ENCODE measurements at places on chromosomes 7 and 10. TPM values are rescaled to one million over a fixed set of nuclear protein-coding genes. Genes with fewer than 3 reads are reported as not detected.

The PRSS2 gene
- total RNA-seq = not detected

The FGL2 gene
- not detected for total RNA-seq

The MBL2 gene
- total RNA-seq = not detected

The EGFR gene
- 4.6 TPM for total RNA-seq

The PKD1L1 gene
- total RNA-seq = 0.09 TPM

The TMEM178B gene
- 2.9 TPM for total RNA-seq

The TCAF2 gene
- 0.03 TPM for total RNA-seq

The C10orf53 gene
- not detected for total RNA-seq

The GPR141 gene
- total RNA-seq = 2.6 TPM

The SLC39A12 gene
- 0.22 TPM for total RNA-seq

The NRF1 gene
- total RNA-seq = 22.9 TPM

The FAM171A1 gene
- 32.2 TPM for total RNA-seq

The PCLO gene
- total RNA-seq = 2.0 TPM

- no peak overlapping the region for H3K27ac ChIP-seq
- no peak overlapping the region for H3K4me3 ChIP-seq
- H3K4me1 ChIP-seq = peaks cover 8% of the 10 kb centered on the region
- H3K36me3 ChIP-seq = no peaks in the 10 kb centered on the region
- no peak for DNase-seq
Observed at GRCh38 chr7:25842201-25842733, 309.7 kb upstream of the NFE2L3 start.

DNA sequence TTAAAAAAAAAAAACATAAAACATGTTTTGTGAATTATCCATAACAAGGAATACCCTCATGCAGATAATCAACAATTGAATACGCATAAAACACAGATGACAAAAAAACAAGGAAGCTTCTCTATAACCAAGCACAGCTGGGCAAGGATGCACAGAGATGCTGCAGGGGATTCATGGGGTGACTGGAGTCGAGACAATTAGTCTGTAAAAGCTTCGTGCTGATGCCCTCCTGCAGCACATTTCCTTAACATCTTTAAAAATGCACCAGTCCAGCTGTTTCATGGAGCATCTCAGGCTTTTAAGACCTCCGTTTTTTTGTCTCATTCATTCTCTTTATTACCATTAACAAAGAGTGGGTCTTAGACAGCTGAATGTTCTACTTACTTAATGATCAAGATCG, 794.0 kb upstream of the C7orf33 start:
- DNase-seq = peak; percentile 11
- H3K36me3 ChIP-seq = no peaks in the 10 kb centered on the region
- H3K27me3 ChIP-seq = no peaks in the 10 kb centered on the region

DNA sequence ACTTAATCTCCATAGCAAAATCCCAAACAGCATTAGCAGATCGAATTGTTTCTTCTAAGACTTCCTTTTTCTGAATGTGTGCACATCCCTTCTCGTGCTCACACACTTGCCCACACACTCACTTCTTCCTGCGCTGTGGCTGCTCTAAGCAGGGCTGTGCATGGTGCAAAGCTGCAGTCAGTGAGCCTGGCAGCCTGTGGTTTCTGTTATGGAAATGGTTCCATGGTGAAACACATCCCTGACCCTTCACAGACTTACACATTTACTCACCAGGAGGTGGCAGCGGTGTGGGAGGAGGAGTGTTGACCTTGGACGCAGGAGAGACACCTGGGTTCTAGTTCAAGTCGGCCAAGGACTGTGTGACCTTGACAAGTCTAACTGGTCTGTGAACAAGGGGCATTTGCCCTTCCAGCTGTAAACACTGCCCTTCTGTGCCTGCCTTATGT, 24.9 kb downstream of the MTURN start:
- DNase-seq = no peak
- H3K4me1 ChIP-seq = peaks cover 34% of the 10 kb centered on the region
- no peaks in the 10 kb centered on the region for H3K36me3 ChIP-seq
- no peak overlapping the region for H3K27ac ChIP-seq
- H3K4me3 ChIP-seq = no peak overlapping the region

GRCh38 chr10:116186273-116186672, 86.7 kb downstream of the GFRA1 start:
- no peaks in the 10 kb centered on the region for H3K27me3 ChIP-seq
- no peak overlapping the region for H3K4me3 ChIP-seq
- DNase-seq = no peak
- no peak overlapping the region for H3K27ac ChIP-seq

- peaks cover 26% of the 10 kb centered on the region for H3K4me1 ChIP-seq
- DNase-seq = no peak
- no peak overlapping the region for H3K27ac ChIP-seq
- peaks cover 7% of the 10 kb centered on the region for H3K27me3 ChIP-seq
Observed at GRCh38 chr10:33776419-33777070, 442.1 kb upstream of the NRP1 start.

- peaks cover 12% of the 10 kb centered on the region for H3K4me1 ChIP-seq
- no peak for DNase-seq
- H3K27ac ChIP-seq = no peak overlapping the region
- H3K36me3 ChIP-seq = no peaks in the 10 kb centered on the region
- no peaks in the 10 kb centered on the region for H3K27me3 ChIP-seq
Observed at GRCh38 chr10:126242397-126243260, 145.6 kb downstream of the ADAM12 start.

DNA sequence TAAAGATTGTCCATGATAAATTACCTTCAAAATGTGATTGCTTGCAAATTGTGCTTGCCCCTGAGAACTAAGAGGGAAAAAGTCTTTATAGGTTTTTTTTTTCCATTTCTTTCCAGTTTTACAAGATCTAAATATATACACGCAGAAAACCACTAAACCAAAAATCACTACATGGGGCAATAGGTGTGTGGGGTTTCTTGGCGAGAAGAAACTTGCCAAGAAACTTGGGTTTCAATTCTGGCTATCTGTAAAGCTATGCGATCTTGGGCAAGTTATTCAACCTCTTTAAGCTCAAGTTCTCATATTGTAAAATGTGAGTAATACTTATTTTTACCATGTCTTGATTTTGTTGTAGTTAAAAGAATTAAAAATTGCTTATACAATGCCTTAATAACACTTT, 17.0 kb downstream of the CUBN start:
- no peak overlapping the region for H3K4me3 ChIP-seq
- no peak overlapping the region for H3K27ac ChIP-seq
- H3K36me3 ChIP-seq = no peaks in the 10 kb centered on the region
- DNase-seq = no peak
- no peaks in the 10 kb centered on the region for H3K4me1 ChIP-seq
- no peaks in the 10 kb centered on the region for H3K27me3 ChIP-seq

GRCh38 chr7:13890793-13891192, 98.7 kb downstream of the ETV1 start:
- H3K36me3 ChIP-seq = peaks cover 16% of the 10 kb centered on the region
- H3K27me3 ChIP-seq = no peaks in the 10 kb centered on the region
- no peaks in the 10 kb centered on the region for H3K4me1 ChIP-seq
- no peak overlapping the region for H3K27ac ChIP-seq
- no peak for DNase-seq
- no peak overlapping the region for H3K4me3 ChIP-seq

- H3K4me1 ChIP-seq = peaks cover 19% of the 10 kb centered on the region
- DNase-seq = no peak
- no peaks in the 10 kb centered on the region for H3K27me3 ChIP-seq
- H3K27ac ChIP-seq = no peak overlapping the region
- no peak overlapping the region for H3K4me3 ChIP-seq
Observed at GRCh38 chr10:124569623-124570470, 108.2 kb downstream of the LHPP start.

DNA sequence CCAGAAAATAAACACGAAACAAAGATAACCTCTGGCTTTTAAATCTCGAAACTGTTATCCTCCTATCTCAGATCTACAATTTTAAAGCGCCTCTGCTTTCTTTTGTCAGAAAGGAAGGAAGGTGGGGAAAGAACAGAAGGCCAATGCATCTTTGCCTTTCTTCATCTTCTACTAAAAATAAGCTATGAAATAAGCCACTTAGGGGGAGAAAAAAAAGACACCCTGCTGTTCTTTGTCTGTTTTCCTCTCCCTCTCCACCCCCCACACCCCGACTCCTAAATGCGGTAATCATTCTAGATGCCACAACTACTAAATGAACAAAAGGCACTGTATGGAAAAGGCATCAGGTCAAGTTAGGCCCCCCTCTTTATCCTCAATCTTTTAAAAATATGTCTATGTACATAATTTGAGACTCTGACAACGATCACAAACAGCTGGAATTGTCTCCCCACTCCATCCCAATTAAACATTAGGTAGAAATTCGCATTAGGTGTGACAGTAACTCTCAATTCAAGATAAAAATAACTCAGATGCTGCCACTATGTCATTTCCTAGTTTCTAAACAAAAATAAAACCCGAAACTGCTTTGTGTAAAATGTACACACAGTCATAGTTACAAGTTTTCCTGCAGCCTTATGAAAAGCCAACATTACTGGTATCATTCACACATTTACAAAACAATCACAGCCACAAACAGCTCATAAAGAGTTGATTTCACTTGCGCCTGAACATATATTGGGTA, 2.4 kb downstream of the UBE2H start:
- DNase-seq = peak; percentile 73
- H3K4me3 ChIP-seq = peak overlapping the region; percentile 98
- H3K4me1 ChIP-seq = peaks cover 23% of the 10 kb centered on the region
- H3K36me3 ChIP-seq = peaks cover 8% of the 10 kb centered on the region
- no peaks in the 10 kb centered on the region for H3K27me3 ChIP-seq
- H3K27ac ChIP-seq = peak overlapping the region; percentile 99

- no peak for DNase-seq
- peaks cover 11% of the 10 kb centered on the region for H3K4me1 ChIP-seq
- H3K4me3 ChIP-seq = no peak overlapping the region
- H3K27me3 ChIP-seq = no peaks in the 10 kb centered on the region
- H3K36me3 ChIP-seq = no peaks in the 10 kb centered on the region
Observed at GRCh38 chr10:14612873-14613587, 161.7 kb downstream of the FAM107B start.

GRCh38 chr10:89793649-89794254, 92.4 kb downstream of the KIF20B start:
- no peak overlapping the region for H3K4me3 ChIP-seq
- peaks cover 8% of the 10 kb centered on the region for H3K4me1 ChIP-seq
- no peaks in the 10 kb centered on the region for H3K27me3 ChIP-seq
- H3K36me3 ChIP-seq = no peaks in the 10 kb centered on the region
- H3K27ac ChIP-seq = no peak overlapping the region
- peak; percentile 82 for DNase-seq

- DNase-seq = no peak
- no peaks in the 10 kb centered on the region for H3K36me3 ChIP-seq
- no peaks in the 10 kb centered on the region for H3K27me3 ChIP-seq
Observed at GRCh38 chr10:61804414-61804813, 97.1 kb upstream of the ARID5B start.

GRCh38 chr10:45582386-45582781, 90.2 kb downstream of the ZFAND4 start:
- no peaks in the 10 kb centered on the region for H3K27me3 ChIP-seq
- no peaks in the 10 kb centered on the region for H3K4me1 ChIP-seq

DNA sequence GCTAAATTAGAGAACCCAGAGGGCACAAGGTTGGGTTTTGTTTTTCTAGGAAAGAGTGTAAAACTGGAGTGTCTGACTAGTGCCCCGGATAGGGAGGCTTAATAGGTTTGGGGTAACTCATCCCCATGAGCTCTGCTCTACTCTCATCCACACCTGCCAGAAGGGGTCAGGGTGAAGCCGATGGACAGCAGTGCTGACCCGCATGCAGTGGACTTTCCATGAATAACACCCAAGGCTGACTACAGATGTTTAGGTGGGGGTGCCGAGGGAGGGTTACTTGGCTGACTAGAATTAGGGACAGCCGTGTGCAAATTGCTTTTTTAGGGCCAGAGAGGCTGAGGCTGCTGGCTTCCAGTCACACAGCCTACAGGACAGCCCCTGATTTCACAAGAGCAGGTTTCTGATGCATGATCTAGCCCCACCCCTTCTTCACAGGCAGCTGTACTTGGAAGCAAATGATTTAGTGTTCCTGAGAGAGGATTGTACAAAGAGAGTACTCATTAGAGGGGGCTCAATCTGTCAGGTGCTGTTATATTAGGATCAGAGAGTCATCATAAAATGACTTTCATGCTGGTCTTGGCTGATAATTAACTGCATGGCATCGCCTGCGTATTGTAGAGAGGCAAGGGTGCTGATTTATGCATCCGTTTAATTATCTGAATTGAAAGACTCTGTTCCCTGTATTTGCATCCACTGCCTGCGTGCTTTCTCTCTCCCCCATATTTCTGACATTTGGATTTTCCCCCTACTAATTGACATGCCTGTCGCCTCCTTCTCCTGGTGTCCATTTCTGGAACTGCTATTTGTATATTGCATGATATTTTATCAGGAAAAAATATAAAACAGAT, 9.5 kb downstream of the INHBA start:
- peaks cover 16% of the 10 kb centered on the region for H3K27me3 ChIP-seq
- no peaks in the 10 kb centered on the region for H3K4me1 ChIP-seq
- no peaks in the 10 kb centered on the region for H3K36me3 ChIP-seq
- DNase-seq = peak; percentile 24
- H3K27ac ChIP-seq = no peak overlapping the region

- H3K27me3 ChIP-seq = no peaks in the 10 kb centered on the region
- H3K4me1 ChIP-seq = peaks cover 59% of the 10 kb centered on the region
- H3K4me3 ChIP-seq = no peak overlapping the region
- H3K27ac ChIP-seq = peak overlapping the region; percentile 48
- H3K36me3 ChIP-seq = no peaks in the 10 kb centered on the region
Observed at GRCh38 chr10:72328829-72329204, 25.9 kb downstream of the DNAJB12 start.

DNA sequence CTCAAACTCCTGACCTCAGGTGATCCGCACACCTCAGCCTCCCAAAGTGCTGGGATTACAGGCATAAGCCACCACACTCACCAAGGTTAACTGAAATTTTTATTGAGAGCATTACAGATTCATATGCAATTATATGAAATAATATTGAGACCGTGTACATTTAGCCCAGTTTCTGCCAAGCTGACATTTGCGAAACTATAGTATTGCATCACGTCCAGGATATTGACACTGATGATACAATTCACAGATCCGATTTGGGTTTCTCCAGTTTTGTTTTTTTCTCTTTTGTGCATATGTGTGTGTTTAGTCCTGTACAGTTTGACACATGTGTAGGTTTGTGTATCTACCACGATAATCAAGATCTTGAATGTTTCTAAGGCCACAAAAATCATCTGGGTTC, 627.9 kb upstream of the FOXK1 start:
- DNase-seq = no peak
- H3K4me3 ChIP-seq = no peak overlapping the region
- no peaks in the 10 kb centered on the region for H3K27me3 ChIP-seq
- no peaks in the 10 kb centered on the region for H3K36me3 ChIP-seq
- no peak overlapping the region for H3K27ac ChIP-seq

- H3K4me1 ChIP-seq = peaks cover 37% of the 10 kb centered on the region
- peak overlapping the region; percentile 34 for H3K4me3 ChIP-seq
- peaks cover 100% of the 10 kb centered on the region for H3K27me3 ChIP-seq
- H3K27ac ChIP-seq = no peak overlapping the region
- H3K36me3 ChIP-seq = no peaks in the 10 kb centered on the region
- DNase-seq = peak; percentile 65
Observed at GRCh38 chr10:117131376-117132327, 6.4 kb downstream of the VAX1 start.

GRCh38 chr10:89304925-89305324, 3.1 kb downstream of the IFIT2 start:
- no peak for DNase-seq
- no peaks in the 10 kb centered on the region for H3K4me1 ChIP-seq
- H3K27me3 ChIP-seq = no peaks in the 10 kb centered on the region
- no peak overlapping the region for H3K27ac ChIP-seq
